SK-N-SH (cell line): ENCODE measurements at places on chromosomes 12 and 14. TPM values are rescaled to one million over a fixed set of nuclear protein-coding genes. Genes with fewer than 3 reads are reported as not detected.

DNA sequence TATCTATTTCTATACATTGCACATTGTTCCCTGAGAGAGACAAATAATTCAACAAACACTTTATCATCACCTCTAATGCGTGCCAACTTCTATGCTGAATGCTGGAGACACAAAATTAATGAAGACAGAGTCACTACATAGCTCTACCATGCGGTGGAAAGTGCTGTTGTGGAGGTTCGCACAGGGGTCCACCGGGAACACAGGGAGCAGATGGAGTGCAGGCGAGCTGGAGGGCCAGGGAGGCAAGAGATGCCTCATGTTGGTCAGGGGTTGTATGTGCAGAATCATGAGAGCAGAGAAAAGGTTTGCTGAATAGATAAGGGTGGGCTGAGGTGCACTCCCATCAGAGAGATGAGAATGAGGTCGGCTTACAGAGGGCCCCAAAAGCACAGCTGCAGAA, 25.2 kb downstream of the FAM234B start:
- no peak overlapping the region for H3K27ac ChIP-seq
- no peak overlapping the region for H3K4me3 ChIP-seq
- H3K4me1 ChIP-seq = no peaks in the 10 kb centered on the region
- H3K36me3 ChIP-seq = no peaks in the 10 kb centered on the region

GRCh38 chr12:39103552-39104165, 198.3 kb upstream of the CPNE8 start:
- peak; percentile 67 for DNase-seq
- no peaks in the 10 kb centered on the region for H3K36me3 ChIP-seq
- H3K4me1 ChIP-seq = no peaks in the 10 kb centered on the region
- no peaks in the 10 kb centered on the region for H3K27me3 ChIP-seq
- no peak overlapping the region; the same call in 1 of the 2 replicates for H3K4me3 ChIP-seq

- no peak for DNase-seq
- peaks cover 26% of the 10 kb centered on the region for H3K4me1 ChIP-seq
- peak overlapping the region; percentile 98 for H3K27ac ChIP-seq
These were observed 6.0 kb downstream of the CDKN1B start for GRCh38 chr12:12723149-12723680.

- no peak overlapping the region for H3K4me3 ChIP-seq
- no peak for DNase-seq
- no peak overlapping the region for H3K27ac ChIP-seq
- no peaks in the 10 kb centered on the region for H3K27me3 ChIP-seq
- peaks cover 2% of the 10 kb centered on the region for H3K36me3 ChIP-seq
- H3K4me1 ChIP-seq = peaks cover 8% of the 10 kb centered on the region; the same call in 1 of the 2 replicates
These were observed 28.1 kb downstream of the ETNK1 start for GRCh38 chr12:22653075-22653474.

DNA sequence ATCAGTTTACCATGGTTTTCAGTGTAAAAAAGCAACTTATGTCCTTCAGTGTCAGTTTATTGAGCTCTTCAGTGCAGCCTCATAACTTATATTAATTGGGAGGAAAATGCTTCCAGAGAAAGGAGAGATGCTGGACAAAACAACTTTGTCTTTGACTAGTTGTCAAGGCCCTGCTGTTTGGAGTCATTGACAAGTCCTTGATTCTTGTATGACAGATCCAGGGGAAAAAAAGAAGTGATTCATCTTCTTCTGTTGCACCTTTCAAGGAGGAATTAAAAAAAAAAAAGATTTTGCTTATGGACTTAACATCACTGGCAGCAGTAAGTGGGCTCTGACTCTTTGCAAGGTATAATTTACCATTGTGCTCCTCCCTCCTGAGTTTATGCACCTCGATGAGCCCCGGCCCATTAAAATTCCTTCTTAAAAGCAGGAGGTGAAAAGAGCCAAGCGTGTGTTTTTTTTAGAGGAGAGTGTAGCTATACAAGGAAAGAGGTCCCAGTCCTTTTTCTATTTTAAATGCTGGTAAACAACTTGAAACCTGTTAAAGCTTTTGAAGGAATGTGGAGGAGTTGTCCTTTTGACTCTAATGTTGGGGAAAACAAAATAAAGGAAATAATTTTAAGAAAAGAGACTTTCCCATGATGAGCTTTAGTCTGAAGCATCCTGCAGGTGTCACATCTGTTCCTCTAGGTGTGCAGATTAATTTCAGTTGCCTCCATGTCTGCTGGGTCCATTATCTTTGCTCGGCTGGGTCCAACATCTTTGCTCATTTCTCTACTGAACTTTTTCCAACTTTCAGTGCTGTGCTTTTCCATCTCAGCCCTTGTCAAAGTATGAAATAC, 431.6 kb downstream of the RAD51B start:
- no peak overlapping the region for H3K4me3 ChIP-seq
- peak overlapping the region; percentile 87 for H3K27ac ChIP-seq
- DNase-seq = no peak
- H3K4me1 ChIP-seq = peaks cover 8% of the 10 kb centered on the region
- H3K36me3 ChIP-seq = no peaks in the 10 kb centered on the region

- H3K27me3 ChIP-seq = peaks cover 54% of the 10 kb centered on the region
- no peaks in the 10 kb centered on the region for H3K36me3 ChIP-seq
- H3K4me1 ChIP-seq = no peaks in the 10 kb centered on the region
- no peak overlapping the region for H3K27ac ChIP-seq
These were observed 23.2 kb upstream of the PARP11 start for GRCh38 chr12:3896356-3896755.

The SMOC1 gene
- not detected in 2 replicates for polyA plus RNA-seq

The CCDC38 gene
- polyA plus RNA-seq = not detected in 2 replicates

The EFCAB11 gene
- polyA plus RNA-seq = 2.9 and 3.9 TPM in 2 replicates

The MYF6 gene
- polyA plus RNA-seq = not detected in 2 replicates

The KRT2 gene
- not detected in 2 replicates for polyA plus RNA-seq

The KCNC2 gene
- not detected in 2 replicates for polyA plus RNA-seq
